Aorta (tissue), 5 donors: ENCODE measurements at places on chromosomes 16 and 17.

- no peaks in the 10 kb centered on the region for H3K4me1 ChIP-seq
- H3K27ac ChIP-seq = no peak overlapping the region
- no peak for DNase-seq
- H3K27me3 ChIP-seq = no peaks in the 10 kb centered on the region
- no peaks in the 10 kb centered on the region for H3K36me3 ChIP-seq
Observed at GRCh38 chr17:47641202-47641601, 8.5 kb upstream of the KPNB1 start.

- H3K27me3 ChIP-seq = no peaks in the 10 kb centered on the region
- no peak for DNase-seq
- no peaks in the 10 kb centered on the region for H3K36me3 ChIP-seq
- H3K27ac ChIP-seq = no peak overlapping the region
- no peak overlapping the region for H3K4me3 ChIP-seq
Observed at GRCh38 chr16:74868501-74868900, 93.9 kb upstream of the FA2H start.

DNA sequence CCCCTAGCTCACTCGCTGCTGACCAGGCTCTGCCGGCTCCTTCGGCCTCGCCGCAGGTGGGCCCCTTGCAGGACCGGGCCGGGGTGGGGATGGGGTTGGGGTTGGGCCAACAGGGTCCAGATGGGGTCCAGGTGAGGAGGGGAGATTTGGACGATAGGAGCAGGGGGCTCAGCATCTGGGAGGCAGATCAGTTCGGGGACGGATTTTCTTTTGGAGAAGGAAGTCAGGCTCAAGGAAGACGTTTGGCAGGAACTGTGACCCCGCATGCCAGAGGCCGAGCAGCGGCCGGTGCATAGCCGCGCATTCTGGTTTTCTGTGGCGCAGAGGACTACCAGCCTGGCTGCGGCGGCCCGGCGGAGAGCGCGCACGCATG, 845 bp upstream of the ALDOA start:
- DNase-seq = no peak
- peaks cover 12% of the 10 kb centered on the region for H3K36me3 ChIP-seq
- H3K27ac ChIP-seq = peak overlapping the region; percentile 94
- H3K4me3 ChIP-seq = peak overlapping the region; percentile 75

- no peak for DNase-seq
- no peaks in the 10 kb centered on the region for H3K4me1 ChIP-seq
- H3K27me3 ChIP-seq = no peaks in the 10 kb centered on the region
- peak overlapping the region; percentile 16 for H3K27ac ChIP-seq
Observed at GRCh38 chr16:70736465-70737376, 50.9 kb upstream of the MTSS2 start.

- H3K4me1 ChIP-seq = no peaks in the 10 kb centered on the region
- no peaks in the 10 kb centered on the region for H3K27me3 ChIP-seq
- no peak for DNase-seq
Observed at GRCh38 chr17:34201225-34201624, 53.9 kb upstream of the CCL2 start.

- no peak overlapping the region for H3K4me3 ChIP-seq
- H3K36me3 ChIP-seq = no peaks in the 10 kb centered on the region
Observed at GRCh38 chr17:43860927-43861622, 14.1 kb downstream of the CD300LG start.

- peak; percentile 87 for DNase-seq
- no peak overlapping the region for H3K4me3 ChIP-seq
- H3K27me3 ChIP-seq = no peaks in the 10 kb centered on the region
- H3K27ac ChIP-seq = peak overlapping the region; percentile 22
- no peaks in the 10 kb centered on the region for H3K4me1 ChIP-seq
Observed at GRCh38 chr16:67163164-67163998, 1.2 kb upstream of the HSF4 start.

- peak overlapping the region; percentile 64 for H3K27ac ChIP-seq
- peak; percentile 90 for DNase-seq
- no peaks in the 10 kb centered on the region for H3K27me3 ChIP-seq
Observed at GRCh38 chr16:75238132-75238852, 13.1 kb downstream of the BCAR1 start.

DNA sequence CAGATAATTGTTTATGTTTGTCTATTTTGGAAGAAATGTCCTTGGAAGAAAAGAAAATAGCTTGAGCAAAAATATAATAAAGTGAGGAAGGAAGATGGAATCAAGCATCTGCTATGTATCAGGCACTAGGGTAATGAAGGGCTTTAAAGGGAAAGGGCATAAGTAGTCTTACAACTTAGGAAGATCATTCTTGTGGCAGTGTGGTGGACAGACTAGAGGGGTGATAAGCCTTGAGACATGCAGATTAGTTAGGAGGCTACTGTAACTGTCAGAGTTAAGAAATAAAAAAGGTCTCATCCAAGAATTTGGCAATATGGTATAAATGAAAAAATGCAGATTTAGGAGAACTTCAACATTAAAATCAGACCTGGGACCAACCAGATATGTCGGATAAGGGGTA, 14.9 kb downstream of the FAM222B start:
- no peaks in the 10 kb centered on the region for H3K36me3 ChIP-seq
- H3K4me3 ChIP-seq = no peak overlapping the region
- H3K27ac ChIP-seq = no peak overlapping the region
